ENCODE measurements at places on chromosomes 12 and 14. TPM values are rescaled to one million over a fixed set of nuclear protein-coding genes. Genes with fewer than 3 reads are reported as not detected.

RND1 gene
- 15.1 TPM for total RNA-seq

PPFIA2 gene
- 75.3 TPM for total RNA-seq

ADCY4 gene
- 3.5 TPM for total RNA-seq

COCH gene
- 17.1 TPM for total RNA-seq

SOS2 gene
- total RNA-seq: 36.3 TPM

GRCh38 chr12:92276276-92276675 is 130.6 kb upstream of the BTG1 start:
- DNase-seq: no peak

GRCh38 chr12:104137001-104137901 is 759 bp downstream of the NFYB start:
- peak; percentile 13 for DNase-seq

DNA sequence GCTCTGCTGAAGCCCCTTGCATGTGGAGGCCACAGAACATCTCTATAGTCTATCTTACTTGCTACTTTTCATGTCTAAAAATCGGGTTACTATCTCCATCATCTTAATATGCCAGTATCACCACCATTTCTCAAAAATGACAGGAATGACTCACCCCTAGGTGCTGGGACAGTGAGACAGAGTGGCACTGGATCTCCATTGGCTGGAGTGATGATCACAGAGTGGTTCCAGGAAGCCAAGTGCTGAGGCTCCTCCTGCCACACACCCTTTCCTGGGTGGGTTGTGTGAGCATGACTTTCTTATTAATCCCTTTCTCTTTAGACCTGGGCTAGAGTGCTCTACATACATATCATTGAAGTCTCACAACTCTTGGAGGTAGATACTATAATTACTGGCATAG is 3.3 kb upstream of the ASCL1 start:
- DNase-seq: no peak

- DNase-seq: no peak
Observed at GRCh38 chr12:78963439-78964227, 99.1 kb downstream of the SYT1 start.

DNA sequence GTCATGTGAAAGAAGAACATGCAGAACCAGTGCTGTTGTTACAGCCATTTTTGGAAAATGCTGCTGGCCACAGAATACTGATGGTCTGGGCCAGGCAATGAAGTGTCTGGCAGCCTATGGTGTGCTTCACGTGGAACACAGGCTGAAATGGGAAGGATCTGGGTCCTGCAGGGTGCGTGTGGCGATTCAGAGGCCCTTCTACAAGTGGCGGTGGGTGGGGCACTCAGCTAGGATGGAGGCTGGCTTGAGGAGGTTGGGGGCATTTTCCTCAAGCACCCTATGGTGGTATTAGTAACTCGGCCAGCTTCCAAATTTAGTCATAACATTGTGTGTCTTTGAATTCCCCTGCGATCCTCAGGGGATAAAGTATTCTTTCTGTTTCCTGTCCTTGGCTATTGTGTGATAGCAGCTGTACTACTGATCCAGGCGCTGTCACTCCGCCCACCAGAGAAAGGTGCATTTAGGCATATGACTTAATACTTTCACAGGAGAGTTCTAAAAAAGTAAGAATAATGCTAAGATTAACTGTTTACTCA is 9.2 kb upstream of the RAD52 start:
- DNase-seq: no peak

DNA sequence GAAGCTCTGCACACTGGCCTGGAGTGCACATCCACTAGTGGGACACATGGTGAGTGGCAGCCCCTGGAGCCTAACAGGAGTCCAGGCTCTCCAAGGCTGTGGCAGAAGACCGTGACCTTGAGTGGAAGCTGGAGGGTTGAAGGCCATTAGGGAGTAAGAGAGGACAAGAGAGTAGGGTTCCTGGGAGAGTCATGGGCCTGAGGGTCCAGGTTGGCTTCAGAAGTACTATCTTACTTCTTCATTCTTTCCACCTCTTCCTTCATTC is 406 bp downstream of the IL23A start:
- DNase-seq: no peak

DNA sequence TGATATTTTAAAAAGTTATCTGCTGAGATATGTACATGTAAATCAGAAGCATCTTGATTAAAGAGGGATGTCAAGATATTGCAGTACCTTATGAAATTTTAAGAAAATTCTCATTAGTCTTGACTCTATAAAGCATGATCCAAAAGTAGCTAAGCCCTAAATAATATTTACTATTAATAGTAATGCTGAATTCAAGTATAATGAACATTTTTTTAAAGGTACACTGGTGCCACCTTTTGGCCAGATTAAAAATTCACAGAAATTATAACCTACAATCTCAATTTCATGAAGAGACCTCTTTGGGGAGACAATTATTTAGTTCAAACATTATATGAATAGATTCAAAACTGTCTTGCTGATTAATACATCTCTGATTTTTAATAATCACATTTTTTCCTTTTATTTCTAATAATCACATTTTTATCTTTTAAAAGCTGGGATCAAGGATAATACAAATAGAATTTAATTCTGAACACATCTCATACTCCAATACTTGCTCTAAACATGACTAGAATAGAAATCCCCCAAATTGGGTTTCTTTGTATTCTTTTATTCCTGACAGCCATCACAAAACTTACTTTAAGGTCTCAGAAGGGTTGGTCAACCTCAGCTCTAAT is 13.4 kb downstream of the AKAP5 start:
- DNase-seq: no peak

GRCh38 chr12:89540586-89540985 is 14.7 kb upstream of the POC1B start:
- no peak for DNase-seq

GRCh38 chr14:75022655-75023054 is 19.9 kb downstream of the EIF2B2 start:
- no peak for DNase-seq

- no peak for DNase-seq
Observed at GRCh38 chr14:26410189-26410685, 187.6 kb downstream of the NOVA1 start.

DNA sequence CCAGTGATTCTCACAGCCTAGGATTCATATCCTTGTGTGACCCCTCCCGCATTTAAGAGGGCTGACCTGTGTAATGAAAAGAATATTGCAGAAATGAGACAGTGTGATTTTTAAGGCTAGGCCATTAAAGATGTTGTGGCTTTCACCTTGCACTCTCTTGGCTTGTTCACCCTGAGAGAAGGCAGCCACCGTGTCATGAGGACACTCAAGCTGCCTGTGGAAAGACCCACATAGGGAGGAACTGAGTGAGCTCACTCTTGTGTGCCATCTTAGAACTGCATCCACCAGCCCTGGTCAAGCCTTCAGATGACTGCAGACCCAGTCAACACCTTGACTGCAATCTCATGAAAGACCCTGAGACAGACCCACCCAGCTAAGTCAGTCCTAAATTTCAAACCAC is 46.3 kb upstream of the TMPO start:
- DNase-seq: no peak

DNA sequence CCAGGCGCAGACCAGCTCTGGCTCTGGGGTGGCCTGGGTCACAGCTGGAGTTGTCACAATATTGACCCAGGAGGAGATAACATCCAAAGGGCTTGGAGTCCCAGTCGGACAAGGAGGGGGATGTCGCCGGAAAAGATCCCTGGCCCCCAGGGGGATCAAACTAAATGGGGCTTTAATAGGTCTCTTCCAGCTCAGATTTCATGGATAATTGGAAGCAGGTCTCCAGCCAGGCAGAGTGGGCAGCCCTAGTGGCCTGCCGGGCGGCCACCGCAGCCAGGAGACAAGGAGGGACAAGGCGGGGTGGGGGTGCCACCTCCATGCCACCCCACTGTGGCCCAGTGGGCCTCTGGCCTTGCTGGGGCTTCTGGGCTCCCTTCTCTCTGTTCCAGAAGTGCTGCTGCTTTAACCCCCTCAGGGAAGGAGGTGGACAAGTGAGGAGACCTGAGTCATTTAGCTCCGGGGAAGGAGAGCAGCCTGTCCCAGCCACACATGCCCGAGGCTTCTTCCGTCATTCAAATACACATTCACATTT is 23.1 kb upstream of the PGF start:
- DNase-seq: no peak

GRCh38 chr14:75906680-75907280 is 75.0 kb downstream of the TGFB3 start:
- DNase-seq: no peak
